ENCODE measurements at places on chromosomes 6 and 20. TPM values are rescaled to one million over a fixed set of nuclear protein-coding genes. Genes with fewer than 3 reads are reported as not detected.

Gene SLC26A8
- total RNA-seq: not detected

Gene MCCD1
- total RNA-seq: not detected

Gene C20orf141
- not detected for total RNA-seq

- peaks cover 40% of the 10 kb centered on the region for H3K4me1 ChIP-seq
- no peak overlapping the region for H3K4me3 ChIP-seq
- H3K27ac ChIP-seq: no peak overlapping the region
- DNase-seq: no peak
These were observed 13.7 kb upstream of the HINT3 start for GRCh38 chr6:125942672-125943527.

- peaks cover 13% of the 10 kb centered on the region for H3K27me3 ChIP-seq
- no peak for DNase-seq
- H3K4me3 ChIP-seq: no peak overlapping the region
- H3K36me3 ChIP-seq: no peaks in the 10 kb centered on the region
- H3K4me1 ChIP-seq: peaks cover 23% of the 10 kb centered on the region
These were observed 2.4 kb upstream of the EFHC1 start for GRCh38 chr6:52417675-52418111.

- H3K36me3 ChIP-seq: no peaks in the 10 kb centered on the region
- no peaks in the 10 kb centered on the region for H3K27me3 ChIP-seq
- H3K4me3 ChIP-seq: no peak overlapping the region
- no peaks in the 10 kb centered on the region for H3K4me1 ChIP-seq
- no peak for DNase-seq
These were observed 146.5 kb downstream of the TBC1D32 start for GRCh38 chr6:121187833-121188200.

- no peak overlapping the region for H3K4me3 ChIP-seq
- peaks cover 2% of the 10 kb centered on the region for H3K27me3 ChIP-seq
- H3K36me3 ChIP-seq: no peaks in the 10 kb centered on the region
- H3K27ac ChIP-seq: no peak overlapping the region
- no peaks in the 10 kb centered on the region for H3K4me1 ChIP-seq
- no peak for DNase-seq
These were observed 169.0 kb downstream of the SMOC2 start for GRCh38 chr6:168609914-168610490.

GRCh38 chr20:19659448-19659847 is 98.6 kb upstream of the RIN2 start:
- H3K27me3 ChIP-seq: peaks cover 8% of the 10 kb centered on the region
- H3K4me1 ChIP-seq: no peaks in the 10 kb centered on the region
- H3K27ac ChIP-seq: no peak overlapping the region
- no peak for DNase-seq
- no peaks in the 10 kb centered on the region for H3K36me3 ChIP-seq

- H3K27ac ChIP-seq: no peak overlapping the region
- no peak overlapping the region for H3K4me3 ChIP-seq
- H3K36me3 ChIP-seq: no peaks in the 10 kb centered on the region
These were observed 761.1 kb upstream of the MMS22L start for GRCh38 chr6:98044151-98044561.
